ENCODE measurements at places on chromosomes 6 and 20.
A peak's percentile ranks its signal among the peaks of the same experiment; 100 is the strongest.

- DNase-seq, result no peak
Observed at GRCh38 chr6:149851461-149852110, 12.6 kb downstream of the LRP11 start.

GRCh38 chr6:31179042-31179386 lies 8.5 kb upstream of the POU5F1 start:
- no peak for DNase-seq

- DNase-seq, result no peak
Observed at GRCh38 chr6:156587751-156588301, 189.4 kb upstream of the ARID1B start.

GRCh38 chr6:147759536-147759935 lies 251.0 kb downstream of the SAMD5 start:
- DNase-seq, result no peak

GRCh38 chr6:50922579-50923525 lies 104.2 kb downstream of the TFAP2B start:
- no peak for DNase-seq

DNA sequence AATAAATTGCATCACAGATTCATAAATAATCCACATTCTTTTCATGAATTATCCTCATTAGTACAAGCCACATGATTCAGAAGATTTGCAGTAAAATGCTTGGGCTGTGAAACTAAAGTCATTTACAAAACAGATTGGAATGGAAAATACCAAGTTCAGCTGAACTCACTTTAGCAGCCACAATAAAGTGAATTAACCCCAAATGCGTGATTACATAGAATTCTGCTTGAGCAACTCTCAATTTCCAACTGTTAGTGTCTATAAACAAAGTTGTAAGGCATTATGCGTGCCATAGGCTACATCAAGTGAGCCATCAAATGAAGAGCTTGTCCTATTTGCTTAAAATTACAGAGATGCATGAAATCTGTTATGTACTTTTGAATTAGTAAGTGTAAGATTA lies 60.4 kb upstream of the GFRAL start:
- no peak for DNase-seq

DNA sequence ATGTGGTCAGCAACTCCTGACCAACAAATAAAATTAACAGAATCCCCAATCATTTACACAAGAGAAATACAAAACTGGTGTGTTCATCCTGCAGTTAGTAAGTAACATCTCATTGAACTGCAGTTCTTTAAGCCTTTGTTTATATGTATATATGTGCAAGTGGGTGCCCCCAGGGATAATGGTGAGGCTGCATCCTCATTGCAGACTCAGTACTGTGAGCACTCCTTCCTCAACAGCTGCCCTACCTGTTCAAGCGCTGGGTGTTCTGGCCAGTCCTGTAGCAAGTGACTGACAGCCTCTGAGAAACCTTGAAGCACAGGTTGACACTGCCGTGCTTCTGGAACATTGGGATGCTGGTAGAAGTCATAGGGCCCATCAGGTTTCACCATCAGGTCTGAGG lies 49.8 kb upstream of the LYRM2 start:
- no peak for DNase-seq

- no peak for DNase-seq
Observed at GRCh38 chr6:144745439-144745838, 460.3 kb downstream of the UTRN start.

DNA sequence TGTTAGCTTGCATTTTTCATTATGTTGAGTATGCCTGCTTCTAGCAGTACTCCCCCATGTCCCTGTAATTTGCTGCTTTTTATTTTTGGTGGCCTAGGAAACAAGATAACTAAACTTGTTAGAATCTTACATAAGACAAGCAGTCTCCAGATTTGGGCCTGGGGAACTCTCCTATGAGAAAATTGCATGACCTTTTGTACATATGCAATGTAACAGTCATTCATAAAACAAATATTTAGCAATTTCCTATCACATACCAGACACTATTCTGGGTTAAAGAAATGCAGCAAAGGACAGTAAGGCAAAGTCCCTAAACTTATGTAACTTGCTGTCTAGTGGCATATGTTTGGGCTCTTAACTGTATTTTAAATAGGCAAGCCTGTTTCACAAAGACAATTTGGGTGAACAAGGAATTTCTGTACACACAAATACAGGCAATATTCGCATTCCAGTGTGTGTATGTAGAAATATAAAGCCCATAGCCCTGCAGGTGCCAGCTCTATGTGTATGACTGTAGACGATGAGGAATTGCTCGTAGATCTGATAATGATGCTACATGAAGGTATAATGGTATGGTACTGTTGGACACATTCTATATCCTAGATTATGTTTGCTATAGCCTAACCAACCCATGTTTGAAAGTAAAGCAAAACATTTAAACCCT lies 305.2 kb upstream of the CITED2 start:
- DNase-seq, result no peak

- DNase-seq, result no peak
Observed at GRCh38 chr6:20334334-20334733, 67.3 kb upstream of the E2F3 start.

DNA sequence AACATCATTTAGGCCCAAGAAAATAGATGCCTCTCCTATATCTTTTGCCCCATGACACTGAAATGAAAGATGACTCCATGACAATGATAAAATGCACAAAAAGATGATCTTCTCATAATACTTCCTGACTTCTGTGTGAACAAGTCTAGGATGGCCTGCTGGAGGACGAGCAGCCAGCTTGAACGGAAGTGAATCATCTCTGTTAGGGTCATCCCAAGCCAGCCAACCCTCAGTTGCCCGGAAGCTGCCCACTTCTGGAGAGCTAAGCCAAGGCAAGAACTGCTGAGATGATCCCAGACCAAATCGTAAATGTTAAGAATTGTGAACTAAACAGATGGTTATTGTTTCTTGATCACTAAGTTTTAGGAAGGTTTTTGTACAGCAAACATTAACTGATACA lies 249.7 kb upstream of the HS3ST5 start:
- no peak for DNase-seq

- DNase-seq, result no peak
Observed at GRCh38 chr6:15359335-15359862, 113.5 kb downstream of the JARID2 start.

DNA sequence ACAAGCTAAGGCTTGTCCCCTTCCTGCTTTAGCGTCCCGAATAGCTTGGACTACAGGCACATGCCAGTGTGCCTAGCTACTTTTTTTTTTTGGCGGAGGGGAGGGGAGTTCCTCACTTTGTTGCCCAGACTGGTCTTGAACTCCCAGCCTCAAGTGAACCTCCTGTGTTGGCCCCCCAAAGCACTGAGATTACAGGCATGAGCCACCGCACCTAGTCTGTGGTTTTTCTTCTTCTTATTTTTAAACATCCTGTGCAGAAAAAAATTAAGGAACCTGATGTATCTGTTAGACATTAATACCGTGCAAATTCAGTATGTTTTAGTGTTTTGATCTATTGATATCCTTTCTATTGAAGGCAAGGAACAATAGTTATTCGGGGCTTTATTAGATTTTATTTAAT lies 25.7 kb downstream of the HIVEP1 start:
- peak; percentile 41 for DNase-seq
